ENCODE measurements at places on chromosomes 1 and 21.

DNA sequence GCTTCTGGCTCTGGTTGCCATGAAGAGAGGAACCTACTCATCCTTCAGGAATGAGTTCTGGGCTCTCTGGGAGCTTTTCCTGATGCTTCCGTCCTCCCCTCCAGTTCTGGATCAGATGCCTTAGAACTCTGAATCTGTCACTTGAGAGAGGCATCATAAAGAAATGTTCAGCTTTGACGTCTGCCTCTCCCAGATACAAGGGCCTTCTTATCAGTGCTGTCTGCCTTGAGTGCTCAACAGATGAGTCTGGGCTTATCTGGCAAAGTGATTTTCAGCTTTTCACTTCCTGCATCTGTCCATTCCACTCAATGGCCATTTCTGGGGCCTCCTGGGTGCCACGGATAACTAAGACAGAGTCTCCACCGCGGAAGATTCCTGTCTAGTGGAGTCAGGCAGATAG is 12.3 kb upstream of the OTUD3 start:
- no peak for DNase-seq

DNA sequence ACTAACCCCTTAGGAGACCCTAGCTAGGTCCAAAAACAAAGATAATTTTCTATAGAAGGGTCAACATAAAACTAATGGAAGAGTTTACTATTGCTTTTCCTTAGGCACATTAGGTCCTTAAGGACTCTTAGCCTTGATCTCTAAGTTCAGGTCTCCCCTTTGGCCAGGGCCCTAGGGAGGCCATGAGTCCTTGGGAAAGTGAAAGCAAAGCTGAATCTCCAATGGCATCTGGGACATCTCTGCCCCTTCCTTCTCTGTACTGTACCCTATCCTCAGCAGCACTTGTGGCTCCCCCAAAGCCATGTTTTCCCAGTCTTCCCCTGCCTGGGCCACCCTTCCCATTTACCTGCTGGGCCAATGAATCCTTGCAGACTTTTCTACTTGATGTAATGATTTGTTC is 14.3 kb downstream of the IER5 start:
- no peak for DNase-seq

DNA sequence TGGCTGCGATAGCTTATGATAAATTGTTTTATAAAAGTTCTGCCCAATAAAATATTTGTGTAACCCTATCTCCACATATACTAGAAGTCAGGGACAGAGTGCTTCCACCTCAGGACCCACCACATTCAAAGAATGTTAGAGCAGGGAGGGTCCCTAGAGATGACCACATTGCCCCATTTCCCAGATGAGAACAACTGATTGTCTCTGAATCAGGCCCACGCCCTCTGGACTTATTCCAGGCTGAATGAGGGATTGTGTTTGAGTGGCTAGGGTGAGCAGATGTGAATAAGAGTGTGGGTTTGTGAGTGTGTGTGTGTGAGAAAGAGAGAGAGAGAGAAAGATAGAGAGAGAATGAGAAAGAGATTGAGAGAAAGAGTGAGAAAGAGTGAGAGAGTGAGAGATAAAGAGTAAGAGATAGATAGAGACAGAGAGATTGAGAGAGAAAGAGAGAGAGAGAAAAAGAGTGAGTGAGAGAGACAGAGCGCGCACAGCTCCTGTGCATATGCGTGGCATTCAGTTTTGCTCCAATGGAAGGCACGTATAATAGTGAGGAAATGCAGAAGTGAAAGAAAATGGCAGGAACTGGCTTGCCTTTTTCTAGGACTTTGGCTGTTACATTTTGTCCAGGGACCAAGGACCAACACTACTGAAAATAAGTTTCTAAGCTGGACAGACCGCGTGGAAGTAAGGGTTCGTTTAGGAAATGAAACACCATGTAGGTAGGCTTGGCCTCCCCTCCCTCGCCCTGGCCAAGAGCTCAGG is 94.1 kb downstream of the ABCA4 start:
- no peak for DNase-seq

DNA sequence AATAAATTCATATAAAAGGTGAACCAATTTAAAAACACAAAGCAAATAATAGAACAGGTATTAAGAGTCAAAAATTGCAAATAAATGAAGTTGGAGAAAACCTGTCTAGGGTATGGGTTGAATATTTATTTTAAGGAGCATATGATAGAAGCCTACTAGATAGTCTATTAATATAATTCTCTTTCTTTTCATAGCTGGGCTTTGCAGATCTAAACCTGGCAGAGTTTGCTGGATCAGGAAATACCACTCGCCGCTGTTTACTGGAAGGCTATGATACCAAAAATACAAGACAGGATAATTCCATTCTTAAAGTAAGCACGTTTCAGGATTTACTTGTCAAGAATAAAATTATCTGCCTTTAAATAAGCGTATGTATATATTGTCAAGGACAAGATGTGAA is 48.9 kb downstream of the HENMT1 start:
- DNase-seq, result no peak

DNA sequence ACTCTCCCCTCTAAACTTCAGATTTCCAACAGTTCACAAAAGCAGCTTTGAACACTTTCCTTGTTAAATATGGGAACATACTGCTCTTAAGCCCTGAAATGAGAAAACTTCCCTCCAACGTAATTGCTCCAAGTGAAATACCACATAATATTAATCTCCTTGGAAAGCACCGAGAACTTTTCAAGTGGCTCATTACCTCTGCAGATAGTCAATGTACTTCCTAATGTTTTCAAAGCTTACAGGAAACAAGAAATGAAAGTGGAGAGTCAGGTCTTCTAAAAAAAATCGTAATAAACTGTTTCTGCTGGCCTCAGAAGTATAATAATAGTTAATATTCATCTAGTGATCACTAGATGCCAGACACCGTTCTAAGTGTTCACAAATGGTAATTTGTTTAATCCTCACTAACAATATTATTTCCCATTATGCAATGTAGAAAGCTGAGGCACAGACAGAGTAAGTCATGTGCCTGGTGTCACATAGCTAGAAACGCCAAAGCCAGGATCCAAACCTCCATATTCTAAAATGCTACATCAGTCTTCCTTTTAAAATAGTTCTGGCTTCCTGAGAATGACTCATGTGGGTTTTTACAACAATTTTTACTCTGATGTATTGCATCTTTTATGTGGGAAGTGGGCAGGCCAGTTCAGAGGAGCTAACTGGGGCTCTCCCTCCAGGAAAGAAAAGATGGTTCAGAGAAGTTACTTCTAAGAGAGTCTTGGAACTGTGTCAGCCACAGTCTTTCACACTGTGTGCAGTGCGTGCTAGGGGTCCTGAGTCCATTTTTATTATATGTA is 177.2 kb downstream of the PLPPR4 start:
- no peak for DNase-seq

- DNase-seq, result no peak
Measured at GRCh38 chr1:230365723-230366307, 60.3 kb downstream of the PGBD5 start.

DNA sequence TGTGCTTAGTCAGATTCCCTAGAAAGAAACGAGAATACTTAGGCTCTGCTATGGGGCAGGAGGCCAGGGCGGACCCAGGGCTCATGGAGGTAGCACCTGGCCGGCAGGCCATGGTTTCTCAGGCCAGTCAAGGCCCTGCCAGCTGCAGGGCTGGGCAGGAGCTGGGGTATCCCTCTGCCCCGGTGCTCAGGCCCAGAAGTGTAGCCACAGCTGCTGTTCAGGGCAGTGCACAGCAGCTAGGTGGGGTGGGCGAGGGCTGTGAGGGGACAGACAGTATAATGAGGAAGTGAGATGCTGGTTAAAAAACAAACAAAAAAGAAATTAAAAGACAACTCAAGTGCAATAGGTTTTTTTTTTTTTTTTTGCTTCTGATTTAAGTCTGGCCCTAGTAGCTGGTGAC is 34.0 kb upstream of the EDN2 start:
- DNase-seq, result no peak

GRCh38 chr1:51551081-51551480 is 32.0 kb upstream of the EPS15 start:
- DNase-seq, result no peak

DNA sequence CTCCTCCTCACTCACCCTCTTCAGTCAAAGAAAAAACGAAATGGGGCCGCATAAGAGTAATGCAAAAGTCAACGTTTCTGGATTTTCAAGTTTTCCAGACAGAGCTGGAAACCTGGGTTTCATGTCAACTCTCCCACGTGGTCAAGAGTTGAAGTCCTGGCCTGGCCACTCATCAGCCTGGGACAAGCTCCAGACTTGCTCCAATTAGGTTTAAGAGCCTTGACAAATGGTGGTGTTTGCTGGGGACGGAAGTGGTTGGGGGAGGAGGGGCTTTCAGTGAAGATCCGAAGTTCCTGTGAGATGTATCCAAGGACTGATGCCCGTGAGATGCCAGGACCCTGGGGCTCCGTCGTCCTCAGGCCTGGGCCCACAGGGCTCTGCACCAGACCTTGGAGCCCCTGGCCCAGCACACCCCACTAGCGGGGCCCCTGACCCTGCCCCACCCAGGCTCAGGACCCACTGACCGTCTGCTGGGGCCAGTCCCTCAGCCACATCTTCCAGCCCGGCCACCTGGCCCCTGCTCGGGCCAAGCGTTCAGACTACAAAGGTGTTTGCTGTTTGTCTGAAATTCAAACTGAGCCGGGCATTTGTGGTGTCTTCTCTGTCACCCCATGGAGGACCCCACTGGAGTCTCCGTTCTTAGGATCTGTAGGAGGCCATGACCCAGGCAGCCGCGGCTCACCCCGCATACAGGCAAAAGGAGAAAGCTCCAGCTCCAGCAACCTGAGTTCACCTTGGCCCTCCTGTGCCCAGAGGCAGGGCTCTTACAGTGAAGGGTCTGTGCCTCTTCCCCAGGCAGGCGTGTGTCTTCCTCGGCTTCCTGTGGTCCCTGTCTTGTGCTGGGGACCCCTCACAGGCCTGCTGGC is 53.3 kb downstream of the SIK1 start:
- no peak for DNase-seq

DNA sequence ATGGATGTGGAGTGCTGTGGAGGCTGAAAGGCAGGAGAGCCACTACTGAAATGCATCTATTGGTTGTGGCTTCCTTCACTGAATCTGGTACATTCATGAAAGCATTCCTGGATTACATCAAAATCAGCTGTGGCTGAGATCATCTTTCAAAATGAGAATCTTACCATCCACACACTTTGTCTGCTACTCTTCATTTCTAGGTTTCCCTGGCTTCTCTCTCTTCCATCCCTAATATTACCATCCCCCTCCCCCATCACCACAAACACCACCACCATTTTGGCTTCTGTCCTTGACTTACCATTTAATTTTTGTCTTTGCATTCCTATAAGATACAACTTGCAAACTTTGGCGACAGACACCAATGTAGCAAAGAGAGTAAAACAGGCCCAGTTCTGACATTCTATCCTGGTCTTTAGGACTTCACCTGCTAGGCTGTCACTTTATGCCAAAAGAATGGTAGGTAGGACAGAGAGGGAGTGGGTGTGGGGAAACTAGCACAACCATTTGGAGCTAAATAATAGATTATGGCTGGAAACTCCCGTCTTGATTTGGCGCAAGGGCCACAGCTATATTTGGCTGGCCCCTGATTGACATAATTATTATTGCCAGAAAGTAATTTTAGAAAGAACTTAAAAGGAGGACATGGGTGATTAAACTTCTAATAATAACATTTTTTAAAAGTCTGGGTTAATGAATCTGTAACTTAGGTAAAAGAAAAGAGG is 15.1 kb upstream of the DUSP10 start:
- no peak for DNase-seq

DNA sequence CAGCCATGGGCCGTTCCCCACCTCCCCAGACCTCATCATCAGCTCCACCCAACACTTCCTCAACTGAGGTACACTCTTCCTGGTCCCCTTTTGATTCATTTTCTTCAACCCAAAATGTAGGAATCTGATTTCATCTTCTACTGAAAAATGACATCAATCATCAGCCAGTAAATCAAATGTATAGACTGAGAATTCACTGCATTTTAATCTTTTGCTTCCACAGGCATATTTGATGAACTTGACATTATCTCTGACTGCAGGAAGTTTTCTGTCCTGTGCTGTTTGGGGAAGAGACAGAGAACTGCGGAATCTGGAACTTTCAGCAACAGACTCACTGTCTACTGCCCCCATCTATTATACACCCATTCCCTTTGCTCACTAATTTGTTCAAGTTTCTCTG is 7.8 kb downstream of the PYHIN1 start:
- no peak for DNase-seq

DNA sequence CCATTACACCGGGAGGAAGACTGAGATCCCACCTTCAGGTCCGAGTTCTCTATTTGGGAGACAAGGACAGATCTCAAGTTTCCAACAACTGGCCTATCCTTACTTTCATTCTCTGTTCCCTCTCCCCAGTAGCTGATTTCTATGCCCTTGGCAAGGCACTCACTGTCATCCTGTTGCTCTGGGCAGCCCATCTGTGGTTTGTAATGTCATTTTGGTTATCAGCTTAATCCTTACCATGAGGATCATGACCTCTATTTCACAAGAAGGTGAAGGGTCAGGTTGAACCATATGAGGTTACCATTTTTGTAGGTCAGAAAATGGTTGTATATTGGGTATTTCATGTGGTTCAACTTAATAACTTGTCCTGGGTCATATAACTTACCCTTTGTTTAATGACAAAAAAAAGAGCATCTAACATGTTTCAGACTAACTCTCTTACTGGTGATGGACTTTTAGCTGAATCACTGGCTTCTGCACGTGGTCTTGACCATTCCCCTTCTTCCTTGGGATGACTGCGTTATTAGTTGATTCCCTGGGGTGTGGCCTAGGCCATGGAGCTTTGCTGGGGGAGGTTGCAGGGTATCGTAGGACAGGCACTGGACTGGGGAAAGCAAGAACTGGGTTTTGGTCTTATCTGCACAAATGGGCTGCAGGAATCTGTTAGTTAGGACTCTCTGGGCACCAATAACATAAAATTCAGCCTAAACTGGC is 120.2 kb downstream of the ACTL8 start:
- no peak for DNase-seq

GRCh38 chr1:104624538-104624937 is 874.8 kb downstream of the AMY1C start:
- DNase-seq, result no peak

- DNase-seq, result no peak
Measured at GRCh38 chr1:165851034-165851658, 23.7 kb downstream of the UCK2 start.

GRCh38 chr21:37398697-37399096 is 32.1 kb downstream of the DYRK1A start:
- peak; percentile 2 for DNase-seq

GRCh38 chr1:155968670-155969069 is 9.7 kb downstream of the ARHGEF2 start:
- no peak for DNase-seq

GRCh38 chr1:152185544-152186391 is 26.7 kb upstream of the RPTN start:
- DNase-seq, result no peak

GRCh38 chr1:66571789-66572188 is 37.8 kb downstream of the SGIP1 start:
- no peak for DNase-seq

GRCh38 chr1:85611425-85611824 is 30.9 kb downstream of the CCN1 start:
- no peak for DNase-seq

DNA sequence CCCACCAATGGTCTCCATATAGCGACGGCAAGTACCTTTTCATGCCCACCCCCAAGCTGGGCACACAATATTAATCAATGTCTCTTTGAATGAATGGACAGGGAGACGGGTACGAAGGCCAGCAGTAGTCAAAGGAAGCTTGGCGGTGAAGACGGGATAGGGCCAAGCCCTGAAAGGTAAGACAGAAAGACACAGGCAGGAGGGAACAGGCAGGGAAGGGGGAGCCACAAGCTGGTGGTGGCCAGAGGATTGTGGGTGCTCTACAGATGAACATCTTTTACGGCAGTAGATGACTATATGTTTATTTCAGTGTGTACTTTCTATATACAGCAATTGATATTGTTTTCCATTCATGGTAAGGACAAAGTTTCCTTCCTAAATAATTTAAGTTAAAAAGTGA is 16.3 kb downstream of the CAPZB start:
- no peak for DNase-seq

GRCh38 chr1:118783095-118783758 is 204.9 kb downstream of the TBX15 start:
- no peak for DNase-seq

Measured in activated naive CD4-positive, alpha-beta T cell (primary cell).